Bronchus fibroblast of lung (primary cell): ENCODE measurements at places on chromosomes 2 and 18. TPM values are rescaled to one million over a fixed set of nuclear protein-coding genes. Genes with fewer than 3 reads are reported as not detected.

Gene PLCL1
- under 0.01 and 0.17 TPM in 2 replicates for total RNA-seq

Gene CCBE1
- total RNA-seq = 52.3 and 55.1 TPM in 2 replicates

Gene KCNJ3
- not detected in 2 replicates for total RNA-seq

Gene SLC23A3
- total RNA-seq = 0.45 and 0.50 TPM in 2 replicates

Gene SLC40A1
- total RNA-seq = 1.7 and 2.1 TPM in 2 replicates

Gene ELOA2
- not detected in 2 replicates for total RNA-seq

Gene MTERF4
- 24.7 and 27.6 TPM in 2 replicates for total RNA-seq

Gene GULP1
- 21.4 and 27.9 TPM in 2 replicates for total RNA-seq

Gene HSBP1L1
- 11.8 and 15.9 TPM in 2 replicates for total RNA-seq

Gene RFTN2
- total RNA-seq = 3.5 and 3.7 TPM in 2 replicates

Gene IHH
- not detected in 2 replicates for total RNA-seq

Gene CCDC148
- total RNA-seq = 0.45 and 0.50 TPM in 2 replicates

Gene ANKRD62
- total RNA-seq = not detected in 2 replicates

Gene ARHGAP15
- total RNA-seq = not detected in 2 replicates

Gene PROM2
- 0.17 and 0.45 TPM in 2 replicates for total RNA-seq

Gene COLEC11
- total RNA-seq = 0.50 and 0.59 TPM in 2 replicates

Gene FOXI3
- total RNA-seq = not detected in 2 replicates

Gene MLPH
- 26.6 and 27.2 TPM in 2 replicates for total RNA-seq

Gene GPR45
- total RNA-seq = not detected in 2 replicates

Gene COL6A3
- total RNA-seq = 589 and 614 TPM in 2 replicates

Gene IL36RN
- not detected in 2 replicates for total RNA-seq

Gene SNORC
- 1.5 and 9.9 TPM in 2 replicates for total RNA-seq

Gene SKOR2
- not detected in 2 replicates for total RNA-seq

Gene CCL20
- total RNA-seq = 1.5 and 2.2 TPM in 2 replicates
